ENCODE measurements at places on chromosomes 7 and 10.

DNA sequence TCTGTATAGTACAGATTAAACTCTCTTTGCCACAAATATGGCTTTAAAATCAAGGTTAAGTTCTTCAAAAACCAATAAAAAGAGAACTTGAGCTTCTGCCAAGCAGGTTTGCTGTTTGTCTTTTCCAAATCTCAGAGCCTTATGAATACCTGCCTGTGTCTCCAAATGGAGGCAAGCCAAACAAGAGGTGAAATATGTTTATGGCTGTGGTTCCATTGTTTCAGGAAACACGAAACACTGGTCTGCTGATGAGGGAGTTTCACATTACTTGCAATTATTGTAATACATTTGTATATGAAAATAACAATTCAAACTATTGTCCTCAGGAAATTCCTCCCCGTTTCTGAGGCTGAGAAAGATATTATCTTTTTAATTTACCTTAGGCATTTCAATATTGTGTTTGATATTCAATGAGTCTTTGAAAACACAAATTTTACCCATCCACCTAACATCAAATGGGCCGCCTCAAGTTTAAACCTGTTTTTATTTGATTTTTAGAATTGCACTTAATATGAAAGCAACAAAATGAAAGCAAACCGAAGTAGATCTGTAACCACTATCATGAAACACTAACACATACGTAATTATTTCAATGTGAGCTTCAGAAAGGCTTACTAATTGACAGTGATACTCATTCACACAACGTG, 359.3 kb downstream of the HGF start:
- DNase-seq = no peak

- DNase-seq = no peak
Observed at GRCh38 chr7:77626586-77627308, 69.5 kb upstream of the RSBN1L start.

GRCh38 chr10:8247191-8247590, 192.7 kb downstream of the GATA3 start:
- no peak for DNase-seq

DNA sequence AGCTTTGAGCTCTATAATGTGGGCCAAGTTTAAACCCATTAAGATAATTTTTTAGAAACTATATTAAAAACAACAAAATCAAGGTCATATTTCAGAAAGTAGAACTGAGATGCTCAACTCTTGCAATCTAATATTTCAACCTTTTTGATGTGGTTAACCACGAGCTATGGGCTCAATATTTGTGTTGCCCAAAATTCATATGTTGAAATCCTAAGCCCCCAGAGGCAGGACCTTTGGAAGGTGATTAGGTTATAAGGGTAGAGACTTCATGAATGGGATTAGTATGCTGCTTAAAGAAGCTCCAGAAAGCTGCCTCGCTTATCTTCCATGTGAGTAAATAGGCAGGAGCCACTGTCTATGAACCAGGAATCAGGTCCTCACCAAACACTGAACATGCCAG, 284.4 kb downstream of the CRPPA start:
- DNase-seq = no peak

DNA sequence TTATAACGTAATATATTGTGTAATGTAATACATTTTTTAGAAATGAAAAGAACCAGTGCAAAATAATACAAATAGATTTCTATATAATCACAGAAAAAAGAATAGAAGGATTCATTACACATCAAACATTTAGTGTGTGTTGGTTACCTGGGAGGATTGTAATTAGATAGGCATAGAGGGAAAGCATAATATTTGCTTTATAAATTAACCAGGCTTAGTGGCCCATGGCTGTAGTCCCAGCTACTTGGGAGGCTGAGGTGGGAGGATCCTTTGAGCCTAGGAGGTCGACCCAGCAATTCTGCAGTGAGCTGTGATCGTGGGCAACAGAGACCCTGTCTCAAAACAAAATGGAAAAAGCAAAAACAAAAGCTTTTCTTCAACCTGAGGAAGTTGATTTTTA, 5.0 kb upstream of the CNOT4 start:
- no peak for DNase-seq

- DNase-seq = no peak
Observed at GRCh38 chr7:1197997-1198625, 34.6 kb upstream of the UNCX start.

DNA sequence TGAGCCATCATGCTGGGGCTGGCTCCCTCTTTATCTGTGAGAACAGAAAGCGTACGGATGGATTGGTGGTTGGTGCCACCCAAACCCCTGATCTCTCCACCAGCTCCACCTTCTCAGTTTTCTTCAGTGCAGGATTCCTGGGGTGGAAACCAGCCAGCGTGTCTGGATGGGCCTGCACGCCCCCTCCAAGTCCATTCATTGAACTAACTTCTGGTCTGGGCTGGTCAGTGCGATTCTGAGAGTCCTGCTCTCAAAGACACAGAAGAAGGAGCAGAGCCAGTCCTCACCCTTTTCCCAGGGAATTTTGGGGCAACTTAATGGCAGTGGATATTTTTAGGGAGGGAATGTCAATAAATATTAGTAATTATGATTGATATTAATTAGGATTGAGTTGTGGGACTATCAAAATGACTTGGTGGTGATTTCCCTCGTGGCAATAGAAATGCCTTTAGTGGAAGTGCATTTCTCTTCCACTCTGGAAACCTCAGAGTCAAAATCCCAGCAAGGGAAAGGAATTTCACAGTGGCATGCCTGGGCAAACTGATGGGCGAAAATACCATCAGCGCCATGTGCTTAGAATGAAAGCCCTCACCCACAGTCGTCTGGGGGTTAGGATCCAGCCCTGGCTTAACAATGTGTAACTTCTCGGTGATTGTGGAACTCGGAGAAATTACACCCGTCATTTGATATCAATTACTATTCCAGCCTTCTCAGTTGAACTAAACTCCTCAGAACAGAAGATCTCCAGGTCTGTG, 69.3 kb upstream of the EEPD1 start:
- DNase-seq = no peak

GRCh38 chr7:75994388-75995051, at the start of gene TMEM120A:
Gene TMEM120A, minus strand, starts transcription at chr7:75994595. Its CDS starts 25 bp downstream, at chr7:75994570.
- DNase-seq = peak; percentile 55

DNA sequence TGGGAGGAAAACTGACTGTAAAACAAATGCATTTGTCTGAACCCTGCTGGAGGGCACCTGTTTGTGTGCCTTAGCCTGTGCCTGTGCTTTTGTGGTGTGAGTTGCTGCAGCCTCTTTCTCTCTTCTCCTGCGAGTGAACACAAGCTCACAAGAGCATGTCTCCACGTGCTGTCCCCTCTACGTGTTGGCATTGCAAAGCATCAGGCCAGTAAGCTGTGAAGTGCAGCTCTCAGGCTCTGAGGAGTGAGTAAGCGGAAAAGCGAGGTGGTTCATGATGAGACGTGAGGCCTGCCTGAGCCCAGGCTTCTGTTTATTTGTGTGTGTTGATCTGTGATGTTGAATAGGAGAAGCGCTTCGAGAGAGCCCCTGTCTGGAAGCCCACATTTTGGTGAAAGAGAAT, 85.6 kb upstream of the PDCD4 start:
- DNase-seq = no peak

GRCh38 chr10:97718659-97719142, 5.2 kb downstream of the MARVELD1 start:
- DNase-seq = no peak

- no peak for DNase-seq
Observed at GRCh38 chr10:72270607-72271281, 3.0 kb upstream of the DDIT4 start.

- DNase-seq = no peak
Observed at GRCh38 chr10:43772171-43772570, 123.5 kb upstream of the ZNF32 start.

DNA sequence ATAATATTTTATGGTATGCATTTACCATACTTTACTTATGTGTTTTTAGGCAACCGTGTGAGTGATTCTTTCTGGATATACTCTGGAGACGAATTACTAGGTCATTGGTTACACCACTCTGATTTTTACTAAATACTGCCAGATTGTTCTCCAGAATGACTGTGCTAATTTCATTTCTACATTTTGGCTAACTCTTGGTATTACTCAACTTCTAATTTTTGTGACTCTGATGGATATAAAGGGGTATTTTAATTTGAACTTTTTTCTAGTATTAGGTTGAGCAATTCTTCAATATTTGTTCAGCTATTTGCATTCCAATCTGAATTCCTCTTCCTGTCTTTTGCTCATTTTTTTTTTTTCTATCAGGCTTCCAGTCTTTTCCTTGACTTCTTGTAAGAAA, 223.6 kb downstream of the MDFIC start:
- no peak for DNase-seq

- DNase-seq = no peak
Observed at GRCh38 chr7:2005786-2006185, 227.0 kb downstream of the MAD1L1 start.

DNA sequence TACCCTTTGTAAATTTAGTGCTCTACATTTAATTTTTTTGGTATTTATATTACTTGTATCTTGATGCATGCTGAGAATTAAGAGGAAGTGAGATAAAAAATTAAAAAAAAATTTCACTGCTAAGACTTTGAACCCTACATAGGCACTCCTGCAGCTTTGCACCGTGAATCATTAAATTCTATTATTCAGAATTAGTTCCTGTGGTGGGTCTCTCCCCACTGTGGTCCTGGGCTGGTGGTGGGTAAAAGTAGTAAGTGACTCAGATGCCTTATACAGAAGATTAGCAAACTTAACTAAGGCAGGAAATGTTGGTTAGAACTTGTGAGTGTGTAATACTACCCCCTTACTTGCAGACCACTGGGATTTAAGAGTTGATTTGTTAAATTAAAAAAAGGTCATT, 72.6 kb downstream of the AP3M1 start:
- peak; percentile 39 for DNase-seq

DNA sequence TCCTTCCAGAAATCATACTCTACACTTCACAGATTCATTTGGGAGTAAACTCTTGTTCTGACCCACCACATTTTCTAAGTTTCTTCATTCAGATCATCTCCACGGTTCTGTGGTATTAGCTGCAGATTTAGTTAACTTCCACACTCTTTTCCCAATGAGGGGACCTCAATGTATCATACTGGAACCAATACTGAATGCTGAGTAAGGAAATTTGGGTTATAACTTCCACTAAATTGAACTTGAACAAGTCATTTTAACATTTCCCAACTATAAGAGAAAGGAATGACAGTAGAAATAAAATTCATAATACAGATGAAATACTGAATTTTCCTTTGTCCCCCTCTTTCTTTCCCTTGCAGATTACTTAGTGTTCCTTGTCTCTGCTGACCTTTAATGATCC, 131.4 kb downstream of the VPS41 start:
- DNase-seq = no peak

GRCh38 chr10:19713800-19714525, 102.3 kb upstream of the PLXDC2 start:
- no peak for DNase-seq

DNA sequence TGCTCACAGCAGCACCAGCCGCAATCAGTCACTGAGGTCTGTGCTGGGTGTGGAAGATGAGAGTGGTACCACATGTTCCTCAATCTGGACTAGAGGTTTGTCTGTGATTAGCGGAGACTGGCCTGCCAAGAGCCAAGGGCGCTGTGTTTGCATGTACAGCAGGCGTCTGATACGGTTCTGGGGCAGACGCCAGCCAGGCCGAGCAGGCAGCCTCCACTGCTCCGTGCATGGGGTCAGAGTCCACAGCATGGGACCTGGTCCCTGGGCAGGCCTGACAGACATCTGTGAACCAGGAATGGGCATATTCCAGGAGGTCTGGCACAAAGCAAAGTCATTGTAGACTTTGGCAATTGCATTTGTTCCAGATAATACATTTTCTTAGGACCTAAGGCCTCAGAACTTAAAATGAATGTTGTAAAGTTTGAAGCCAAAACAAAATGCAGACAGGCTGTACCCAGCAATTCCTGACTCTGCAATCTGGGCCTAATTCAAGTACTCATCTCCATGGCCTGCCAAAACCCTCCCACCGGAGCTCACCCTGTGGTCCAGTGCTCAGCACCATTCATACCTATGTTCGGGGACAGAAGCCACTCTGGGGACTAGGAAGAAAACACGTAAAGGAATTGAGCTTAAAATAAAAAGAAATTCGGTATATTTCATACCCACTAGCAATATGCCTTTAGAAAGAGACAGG, 50.0 kb upstream of the FAM20C start:
- DNase-seq = no peak

DNA sequence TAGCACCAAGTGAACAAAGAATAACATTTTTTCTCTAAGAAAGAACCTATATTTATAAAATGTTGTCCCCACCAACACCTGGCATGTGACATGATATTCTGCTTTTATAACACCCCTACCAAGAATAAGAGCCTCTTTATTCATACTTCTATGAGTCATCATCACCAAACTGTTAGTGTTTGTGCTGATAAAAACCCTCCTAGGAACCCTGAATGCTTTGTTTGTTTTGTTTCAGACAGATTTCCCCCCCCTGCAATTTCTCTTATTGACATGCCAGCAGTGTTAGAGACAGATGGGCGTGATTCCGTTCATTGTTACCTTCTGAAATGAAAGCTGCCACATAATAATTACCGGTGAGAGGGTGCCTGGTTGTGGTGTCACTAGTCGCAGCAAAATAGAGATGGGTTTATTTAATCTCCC, 651.1 kb downstream of the SORCS1 start:
- no peak for DNase-seq

DNA sequence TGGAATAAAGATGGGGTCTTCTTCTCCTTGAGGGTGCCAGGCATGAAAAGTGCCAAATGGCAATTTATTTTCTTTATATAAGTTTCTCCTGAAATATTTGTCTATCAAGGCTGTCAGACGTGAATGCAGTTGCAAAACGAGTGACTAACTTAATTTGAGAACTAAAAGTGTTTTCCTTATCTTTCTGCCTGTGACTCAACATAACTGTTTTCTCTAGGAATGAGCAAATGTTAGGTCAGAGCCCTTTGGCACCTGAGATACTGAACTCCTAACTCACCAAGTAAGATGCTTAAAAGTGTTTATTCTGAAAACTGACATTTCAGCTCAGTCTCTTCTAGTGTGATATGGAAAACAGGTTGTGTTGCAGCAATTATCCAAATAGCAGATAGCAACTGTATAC, 197.0 kb downstream of the STK31 start:
- DNase-seq = peak; percentile 12

GRCh38 chr7:117148971-117149370, 173.9 kb downstream of the WNT2 start:
- DNase-seq = no peak

DNA sequence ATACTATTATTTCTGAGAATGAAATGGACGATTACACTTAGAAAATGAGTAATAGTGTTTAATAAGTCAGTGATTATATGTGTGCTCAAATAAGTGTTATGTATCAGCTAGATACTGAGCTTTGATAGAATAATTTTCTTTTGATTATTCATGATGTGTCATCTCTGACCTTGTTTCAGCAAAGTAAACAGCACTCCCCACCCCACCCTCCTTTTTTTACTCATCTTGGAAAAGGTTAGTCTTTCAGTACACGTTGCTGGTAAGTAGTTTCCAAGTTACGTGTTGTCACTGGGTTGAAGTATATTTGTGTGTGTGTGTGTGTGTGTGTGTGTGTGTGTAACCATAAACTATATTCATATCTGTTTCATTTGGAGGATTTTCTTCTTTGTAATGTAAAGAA, 84.1 kb downstream of the GNAI1 start:
- peak; percentile 34 for DNase-seq

All from HS-27A (cell line).